ENCODE measurements at places on chromosomes 7 and 10. TPM values are rescaled to one million over a fixed set of nuclear protein-coding genes. Genes with fewer than 3 reads are reported as not detected.

DNA sequence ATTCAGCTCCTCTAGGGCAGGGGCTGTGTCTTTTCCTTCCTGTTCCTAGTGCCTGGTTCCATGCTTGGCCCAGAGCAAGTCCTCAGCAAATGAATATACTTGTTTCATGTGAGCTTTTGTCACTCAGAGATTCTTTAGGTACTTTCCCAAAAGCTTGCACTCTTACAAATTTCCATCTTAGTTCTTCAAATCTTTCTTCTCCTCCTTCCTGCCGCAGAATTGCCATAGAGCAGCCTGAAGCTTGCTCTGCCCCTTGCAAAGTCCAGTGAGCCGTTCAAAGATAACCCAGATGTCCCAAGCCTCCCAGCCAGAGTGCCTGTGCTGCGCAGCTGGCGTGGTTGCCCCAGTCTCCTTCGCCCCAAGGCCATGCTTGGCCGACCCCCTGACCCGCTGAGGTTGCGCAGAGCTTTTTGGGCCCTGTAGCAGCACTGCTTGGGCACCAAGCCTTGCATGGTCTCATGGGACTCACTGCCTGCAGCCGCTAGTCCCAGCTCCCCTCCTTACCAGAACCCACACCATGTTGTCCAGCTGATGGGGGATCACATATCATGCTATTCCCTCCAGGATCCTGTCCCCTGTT is 20.7 kb downstream of the CHST3 start:
- DNase-seq, result no peak

DNA sequence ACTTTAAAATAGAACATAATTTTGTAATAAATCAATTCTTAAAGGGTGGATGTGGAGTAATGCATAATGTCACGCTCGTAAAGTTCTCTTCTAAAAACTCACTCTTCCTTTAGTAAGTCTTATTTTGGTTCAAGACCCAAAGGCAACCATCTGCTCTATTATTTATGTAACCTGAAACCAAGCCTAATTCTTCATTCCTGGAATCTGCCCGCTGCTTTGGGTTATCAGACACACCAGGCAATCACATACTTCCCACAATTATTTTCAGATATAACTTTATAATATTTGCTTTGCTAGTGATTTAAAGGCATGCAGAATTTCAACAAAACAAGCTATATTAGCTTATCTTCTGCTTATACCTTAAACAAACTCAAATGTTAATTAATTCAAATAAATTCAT is 39.0 kb downstream of the RAB11FIP2 start:
- DNase-seq, result no peak

Gene MLXIPL
- polyA plus RNA-seq, result 1.5 TPM

Gene FOXI2
- 2.5 TPM for polyA plus RNA-seq

GRCh38 chr7:131623154-131623553 is 66.7 kb upstream of the PODXL start:
- no peak for DNase-seq

GRCh38 chr10:51010977-51011376 is 63.3 kb upstream of the PRKG1 start:
- no peak for DNase-seq

Gene CFAP69
- 19.5 TPM for polyA plus RNA-seq

Gene KLF14
- 4.3 TPM for polyA plus RNA-seq

DNA sequence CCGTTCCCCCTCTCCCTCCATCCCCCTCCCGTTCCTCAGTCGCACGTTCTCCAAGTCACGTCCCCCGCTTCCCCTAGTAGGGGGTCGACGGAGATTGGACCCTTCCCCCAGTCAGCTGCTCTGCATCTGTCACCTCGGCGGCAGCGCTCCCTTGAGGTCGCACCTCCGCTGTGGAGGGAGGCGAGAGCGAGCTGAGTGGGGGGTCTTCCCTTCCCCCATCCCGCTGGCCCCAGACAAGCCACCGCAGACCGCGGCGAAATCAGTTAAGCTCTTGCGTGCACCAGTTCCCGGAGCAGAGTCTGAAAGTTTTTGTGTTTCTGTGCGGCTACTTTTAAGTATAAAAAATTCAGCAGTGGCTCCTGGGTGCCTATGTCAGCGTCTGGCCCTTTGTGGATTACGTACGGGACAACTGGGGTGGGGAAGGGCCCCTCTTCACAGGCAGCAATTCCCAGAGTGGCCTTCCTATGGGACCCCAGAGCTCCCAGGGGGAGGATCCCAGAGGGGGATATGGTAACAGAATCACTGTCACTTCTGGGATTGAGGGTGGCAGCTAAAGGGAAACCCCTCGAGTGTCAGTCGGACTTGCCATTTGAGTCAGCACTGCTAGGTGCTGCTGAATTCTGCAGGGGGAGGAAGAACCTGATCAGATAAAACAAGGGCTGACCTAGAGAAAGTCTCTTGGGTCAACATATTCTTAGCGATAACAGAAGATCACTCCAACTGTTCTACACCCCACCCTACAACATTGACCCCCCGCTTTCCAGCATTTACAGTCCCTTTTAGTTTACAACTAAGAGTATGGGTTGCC is 12.5 kb upstream of the DDIT4 start:
- DNase-seq, result no peak

Gene INMT
- polyA plus RNA-seq, result 25.9 TPM

DNA sequence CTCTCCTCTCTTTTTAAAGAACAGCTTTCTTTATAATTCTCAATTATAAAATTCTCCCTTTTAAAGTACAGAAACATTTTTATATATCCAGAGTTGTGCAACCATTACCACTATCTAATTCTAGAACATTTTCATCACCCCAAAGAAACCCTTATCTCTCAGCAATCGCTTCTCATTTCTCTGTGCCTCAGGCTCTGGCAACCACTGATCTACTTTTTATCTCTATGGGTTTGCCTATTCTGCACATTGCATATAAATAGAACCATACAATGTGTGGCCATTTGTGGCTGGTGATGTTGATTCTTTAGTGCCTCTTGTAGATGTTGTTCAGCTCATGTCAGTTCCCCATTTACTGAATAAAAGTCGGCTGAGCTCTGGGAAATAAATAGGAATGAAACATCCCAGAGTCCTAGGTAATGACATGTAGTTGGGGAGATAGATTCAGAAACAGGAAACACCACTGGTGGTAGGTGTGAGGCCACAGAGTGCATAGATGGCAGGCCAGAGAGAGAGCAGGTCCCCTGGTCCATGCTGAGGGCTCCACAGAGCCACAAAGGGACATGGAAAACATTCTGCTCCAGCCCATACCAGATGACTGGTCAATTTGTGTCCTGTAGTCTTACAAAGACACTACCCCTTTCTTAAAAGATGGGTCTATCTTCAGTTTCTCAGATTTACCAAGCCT is 126.5 kb downstream of the PLPP4 start:
- no peak for DNase-seq

GRCh38 chr10:88707429-88708155 is 1.5 kb downstream of the LIPK start:
- DNase-seq, result no peak

DNA sequence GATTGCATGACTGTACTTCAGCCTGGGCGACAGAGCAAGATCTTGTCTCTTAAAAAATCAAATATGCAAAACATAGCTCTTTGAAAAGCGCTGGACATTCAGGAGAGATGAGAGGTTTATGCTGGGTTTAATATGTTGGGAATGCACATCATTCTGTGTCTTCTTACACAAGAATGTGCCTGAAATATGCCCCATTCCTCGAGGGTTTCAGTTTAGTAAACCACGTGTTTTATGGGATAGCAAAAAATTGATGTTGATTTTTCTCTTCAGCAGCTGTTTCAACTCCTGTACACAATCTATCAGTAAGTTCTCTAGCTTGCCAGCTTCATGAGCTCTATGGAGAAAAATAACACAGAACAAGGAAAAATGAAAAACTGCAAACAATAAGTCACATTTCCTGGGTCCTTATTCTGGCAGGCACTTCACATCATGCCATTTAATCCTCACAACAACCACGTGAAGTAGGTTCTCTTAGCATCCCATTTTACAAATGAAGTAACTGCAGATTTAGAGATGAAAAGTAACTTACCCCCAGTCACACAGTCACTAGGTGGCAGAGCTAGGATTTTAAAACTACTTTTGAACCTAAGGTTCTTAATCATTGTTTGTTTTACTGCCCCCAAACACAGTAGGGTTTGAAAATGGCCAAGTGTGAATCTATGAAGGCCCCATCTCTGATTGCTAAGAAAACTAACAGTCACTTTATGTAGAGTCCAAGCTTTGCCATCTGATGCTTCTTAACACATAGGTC is 423.6 kb downstream of the PHTF2 start:
- no peak for DNase-seq

Gene RTKN2
- polyA plus RNA-seq, result 14.2 TPM

DNA sequence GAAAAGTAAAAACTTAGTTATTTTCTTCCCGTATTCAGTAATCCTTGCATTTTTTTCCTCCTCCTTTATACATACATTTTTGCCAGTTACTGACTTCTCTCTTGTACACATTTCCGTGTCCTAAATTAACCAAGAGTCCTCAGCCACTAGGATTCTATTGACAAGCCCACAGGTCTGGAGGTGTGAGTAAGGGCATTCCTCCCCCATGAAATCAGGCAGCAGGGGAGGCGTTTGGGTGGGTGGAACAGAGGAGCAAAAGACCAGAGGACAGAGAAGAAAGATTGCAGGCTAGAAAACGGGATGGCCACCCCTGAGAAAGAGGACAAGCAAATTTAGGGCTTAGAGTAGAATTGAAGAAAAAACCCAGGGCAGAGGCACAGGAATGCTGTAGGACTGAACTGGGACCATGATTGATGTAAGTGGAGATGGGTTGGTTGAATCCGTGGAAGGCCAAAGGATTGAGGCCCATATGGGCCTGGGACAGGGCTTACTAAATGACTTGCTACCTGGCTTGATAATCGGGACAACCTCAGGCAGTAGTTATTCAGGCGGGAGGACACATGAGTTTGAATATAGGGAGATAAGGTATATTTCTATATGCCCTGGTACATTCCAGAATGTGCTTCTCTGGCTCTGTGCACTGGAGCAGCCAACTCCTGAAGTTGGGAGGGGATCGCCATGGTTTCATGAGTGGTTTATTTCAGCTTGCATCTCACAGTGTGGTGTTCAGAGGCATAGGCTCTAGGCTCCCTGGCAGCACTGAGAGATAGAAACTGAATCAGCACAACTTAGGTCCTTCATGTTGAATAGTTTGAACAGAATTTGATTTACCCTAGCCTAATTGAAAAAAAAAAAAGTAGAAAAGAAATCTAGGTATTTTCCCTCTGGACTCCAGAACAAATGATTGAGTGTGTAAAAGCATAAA is 28.0 kb downstream of the IKZF1 start:
- DNase-seq, result no peak

- DNase-seq, result no peak
Measured at GRCh38 chr7:29565224-29565630, 1.6 kb downstream of the PRR15 start.

- DNase-seq, result no peak
Measured at GRCh38 chr10:88923520-88923919, 29.1 kb downstream of the ACTA2 start.

DNA sequence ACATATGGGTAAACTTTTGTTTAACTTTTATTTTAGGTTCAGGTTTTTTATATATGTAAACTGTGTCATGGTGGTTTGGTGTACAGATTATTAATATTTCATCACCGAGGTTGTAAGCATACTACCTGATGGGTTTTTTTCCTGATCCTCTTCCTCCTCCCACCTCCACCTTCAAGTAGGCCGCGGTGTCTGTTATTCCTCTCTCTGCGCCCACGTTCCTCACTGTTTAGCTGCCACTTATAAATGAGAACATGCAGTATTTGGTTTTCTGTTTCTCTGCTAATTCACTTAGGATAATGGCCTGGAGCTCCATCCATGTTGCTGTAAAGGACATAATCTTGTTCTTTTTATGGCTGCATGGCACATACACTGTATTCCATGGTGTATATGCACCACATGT is 1000.0 kb upstream of the CELF2 start:
- no peak for DNase-seq

Gene TBX20
- not detected for polyA plus RNA-seq

Gene LRRN3
- 3.6 TPM for polyA plus RNA-seq

Gene TMEM60
- polyA plus RNA-seq, result 28.3 TPM

GRCh38 chr7:318476-318875 is 28.5 kb downstream of the FOXL3 start:
- DNase-seq, result no peak

DNA sequence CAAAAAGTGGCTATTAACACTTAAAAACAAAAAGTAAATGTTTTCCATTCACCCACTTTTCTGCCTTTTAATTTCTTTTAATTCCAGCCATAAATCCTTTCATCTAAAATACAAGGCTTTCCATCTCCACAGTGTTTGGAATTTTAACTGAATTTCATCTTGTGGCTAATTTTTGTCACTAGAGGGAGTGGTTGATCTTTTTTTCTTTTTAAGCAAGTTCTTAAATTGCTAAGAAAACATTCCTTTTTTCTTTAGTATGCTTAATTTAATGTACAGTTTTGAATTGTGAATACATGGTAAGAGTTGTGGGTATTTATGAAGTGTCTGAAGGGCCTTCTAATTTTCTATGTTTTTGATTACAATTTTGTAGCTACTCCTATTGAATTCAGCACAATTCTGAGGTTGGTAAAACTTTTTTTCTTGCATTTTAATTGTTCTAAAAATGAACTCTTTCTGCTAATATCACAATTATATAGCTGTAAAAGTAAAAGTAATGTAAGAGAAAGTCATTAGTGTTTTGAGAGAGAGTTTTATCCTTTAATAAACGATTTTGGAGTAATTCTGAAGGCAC is 54.9 kb upstream of the ANK3 start:
- DNase-seq, result no peak

Gene MBLAC1
- polyA plus RNA-seq, result 2.1 TPM

DNA sequence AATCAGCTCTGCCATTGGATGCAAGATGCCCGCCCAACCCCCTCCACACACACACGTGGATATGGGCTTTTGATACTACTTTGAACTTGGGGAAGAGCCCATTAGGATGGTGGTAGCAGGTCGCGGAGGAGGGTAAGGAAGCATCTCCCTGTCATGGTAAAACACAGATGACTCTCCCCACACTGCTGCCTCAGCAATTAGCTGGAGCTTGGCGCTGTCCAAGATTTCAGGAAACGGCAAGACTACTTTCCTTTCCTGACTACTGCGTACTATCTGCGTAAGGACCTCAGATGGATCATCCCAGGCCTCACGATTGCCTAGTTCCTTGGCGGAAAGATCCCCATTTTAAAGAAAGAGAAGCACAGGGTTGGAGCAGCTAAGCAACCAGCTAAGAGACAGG is 134.3 kb downstream of the C10orf90 start:
- no peak for DNase-seq

- DNase-seq, result no peak
Measured at GRCh38 chr7:129739427-129739826, 127.9 kb downstream of the NRF1 start.

Gene RHOBTB1
- polyA plus RNA-seq, result 76.7 TPM

- no peak for DNase-seq
Measured at GRCh38 chr7:131071786-131072504, 255.7 kb upstream of the MKLN1 start.

GRCh38 chr10:29917311-29917710 is 142.1 kb downstream of the JCAD start:
- no peak for DNase-seq
